ENCODE measurements at places on chromosomes 7 and 10.

GRCh38 chr7:104135760-104136558 lies 71.9 kb downstream of the ORC5 start:
- H3K4me1 ChIP-seq: no peaks in the 10 kb centered on the region
- no peaks in the 10 kb centered on the region for H3K36me3 ChIP-seq
- DNase-seq: no peak
- no peak overlapping the region for H3K27ac ChIP-seq

- H3K27ac ChIP-seq: no peak overlapping the region
- no peaks in the 10 kb centered on the region for H3K4me1 ChIP-seq
- H3K27me3 ChIP-seq: no peaks in the 10 kb centered on the region
- no peaks in the 10 kb centered on the region for H3K36me3 ChIP-seq
- no peak for DNase-seq
Measured at GRCh38 chr10:99854860-99855259, 72.4 kb downstream of the ABCC2 start.

- no peak overlapping the region for H3K27ac ChIP-seq
- no peak for DNase-seq
- no peak overlapping the region for H3K4me3 ChIP-seq
- H3K4me1 ChIP-seq: no peaks in the 10 kb centered on the region
- no peaks in the 10 kb centered on the region for H3K27me3 ChIP-seq
Measured at GRCh38 chr7:98085674-98086073, 21.0 kb upstream of the LMTK2 start.

GRCh38 chr7:27842094-27842692 lies 102.2 kb downstream of the TAX1BP1 start:
- H3K4me3 ChIP-seq: no peak overlapping the region
- no peak for DNase-seq
- no peak overlapping the region for H3K27ac ChIP-seq
- no peaks in the 10 kb centered on the region for H3K4me1 ChIP-seq

DNA sequence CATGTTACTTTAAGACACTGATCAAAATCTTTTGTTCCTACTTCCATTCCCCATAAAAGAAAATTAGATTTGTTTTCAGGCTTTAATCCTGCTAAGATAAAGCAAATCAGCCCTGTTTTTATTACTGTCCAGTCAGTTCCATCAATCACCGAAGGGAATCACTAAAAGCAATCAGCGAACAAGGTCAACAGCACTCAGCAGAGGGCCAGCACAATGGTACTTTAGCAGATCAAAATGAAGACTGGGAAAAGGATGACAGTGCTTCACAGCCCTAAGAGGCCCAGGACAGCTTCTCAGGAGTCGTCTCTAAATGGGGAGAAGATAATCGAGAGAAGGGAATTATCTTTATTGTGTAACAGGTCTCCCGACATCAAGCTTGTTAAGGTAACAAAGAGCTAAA lies 32.7 kb downstream of the SEM1 start:
- no peak overlapping the region for H3K27ac ChIP-seq
- no peaks in the 10 kb centered on the region for H3K4me1 ChIP-seq
- DNase-seq: no peak
- H3K36me3 ChIP-seq: no peaks in the 10 kb centered on the region
